ENCODE measurements at places on chromosomes 3 and 15. TPM values are rescaled to one million over a fixed set of nuclear protein-coding genes. Genes with fewer than 3 reads are reported as not detected.

Gene SOX2
- 0.67 TPM for polyA plus RNA-seq

Gene GP9
- not detected for polyA plus RNA-seq

Gene SLC6A1
- polyA plus RNA-seq, result 0.46 TPM

Gene FGF12
- polyA plus RNA-seq, result 0.79 TPM

Gene CLDN11
- 16.4 TPM for polyA plus RNA-seq

Gene GABRR3
- not detected for polyA plus RNA-seq

Gene AGTR1
- 14.8 TPM for polyA plus RNA-seq

Gene PCNP
- 49.4 TPM for polyA plus RNA-seq
